Natural killer cell (primary cell): ENCODE measurements at places on chromosomes 3 and 15. TPM values are rescaled to one million over a fixed set of nuclear protein-coding genes. Genes with fewer than 3 reads are reported as not detected.
A peak's percentile ranks its signal among the peaks of the same experiment; 100 is the strongest.

The ACP3 gene
- 0.75 TPM for total RNA-seq

The PLSCR4 gene
- 0.11 TPM for total RNA-seq

GRCh38 chr15:97761110-97761509 lies 199.4 kb upstream of the ARRDC4 start:
- DNase-seq: no peak

DNA sequence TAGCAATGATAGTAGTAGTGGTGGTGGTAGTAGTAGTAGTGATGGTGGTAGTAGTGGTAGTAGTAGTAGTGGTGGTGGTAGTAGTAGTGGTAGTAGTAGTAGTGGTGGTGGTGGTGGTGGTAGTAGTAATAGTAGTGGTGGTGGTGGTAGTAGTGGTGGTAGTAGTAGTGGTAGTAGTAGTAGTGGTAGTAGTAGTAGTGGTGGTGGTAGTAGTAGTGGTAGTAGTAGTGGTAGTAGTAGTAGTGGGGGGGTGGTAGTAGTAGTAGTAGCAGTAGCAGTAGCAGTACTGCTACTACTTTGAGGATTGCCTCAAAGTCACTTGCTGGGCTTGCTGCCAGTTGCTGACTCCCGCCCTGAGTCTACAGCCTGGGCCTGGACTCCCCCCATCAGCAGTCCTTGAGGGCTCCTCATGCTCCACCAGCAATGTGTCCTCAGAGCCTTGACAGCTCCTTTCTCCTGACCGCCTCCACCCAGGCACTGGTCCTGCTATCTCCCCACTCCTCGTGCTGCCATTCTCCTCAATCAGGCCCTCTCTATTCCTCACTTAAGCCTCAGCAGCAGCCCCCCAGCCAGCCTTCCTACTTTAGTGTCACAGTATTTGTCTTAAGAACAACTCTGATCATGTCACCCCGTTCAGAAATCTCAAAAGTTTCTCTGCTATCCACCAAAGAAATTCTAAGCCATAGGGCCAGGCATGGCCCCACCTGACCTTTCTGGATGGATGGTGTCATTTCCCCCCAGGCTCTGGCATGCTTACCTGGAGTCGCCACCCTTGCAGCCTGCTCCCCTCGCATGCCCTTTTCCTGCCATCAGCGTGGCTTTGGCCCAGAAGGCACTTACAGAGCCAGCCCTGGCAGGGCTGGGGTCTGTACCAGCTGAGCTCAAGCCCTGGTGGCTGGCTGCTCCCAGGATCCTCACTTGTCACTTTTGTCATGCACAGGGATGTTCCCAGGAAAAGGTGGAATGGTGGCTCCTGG lies 45.6 kb downstream of the DLEC1 start:
- DNase-seq: peak; percentile 28

- no peak for DNase-seq
These were observed 118.2 kb downstream of the ECT2 start for GRCh38 chr3:172868582-172869200.

GRCh38 chr3:122392868-122393844 lies 9.2 kb downstream of the FAM162A start:
- DNase-seq: peak; percentile 69

GRCh38 chr15:60544581-60545264 lies 65.8 kb upstream of the ICE2 start:
- no peak for DNase-seq

DNA sequence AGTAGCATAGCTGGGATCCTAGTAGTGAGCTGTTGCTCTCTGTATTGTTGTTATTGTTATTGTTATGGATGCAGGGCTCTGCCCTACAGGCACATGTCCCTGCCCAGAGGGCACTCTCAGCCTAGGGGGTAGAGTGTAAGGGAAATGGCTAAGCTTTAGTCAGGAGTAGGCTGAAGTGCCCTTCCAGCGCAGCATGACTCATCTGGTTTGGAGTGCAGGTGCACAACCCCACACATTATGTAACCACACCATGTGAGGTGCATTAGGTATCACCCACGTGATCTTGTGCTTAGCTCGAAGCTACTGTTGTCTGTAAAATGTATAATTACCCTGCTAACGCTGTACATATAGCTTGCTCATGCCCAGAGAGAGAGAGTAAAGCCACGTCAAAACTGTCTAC lies 48.3 kb upstream of the TIPARP start:
- no peak for DNase-seq

- DNase-seq: no peak
These were observed 445.2 kb downstream of the SQOR start for GRCh38 chr15:46080016-46080415.

GRCh38 chr3:18439281-18439680 lies 14.1 kb upstream of the SATB1 start:
- no peak for DNase-seq

- no peak for DNase-seq
These were observed 15.4 kb downstream of the SH3BP5 start for GRCh38 chr3:15316998-15317435.

The WDR72 gene
- total RNA-seq: not detected

DNA sequence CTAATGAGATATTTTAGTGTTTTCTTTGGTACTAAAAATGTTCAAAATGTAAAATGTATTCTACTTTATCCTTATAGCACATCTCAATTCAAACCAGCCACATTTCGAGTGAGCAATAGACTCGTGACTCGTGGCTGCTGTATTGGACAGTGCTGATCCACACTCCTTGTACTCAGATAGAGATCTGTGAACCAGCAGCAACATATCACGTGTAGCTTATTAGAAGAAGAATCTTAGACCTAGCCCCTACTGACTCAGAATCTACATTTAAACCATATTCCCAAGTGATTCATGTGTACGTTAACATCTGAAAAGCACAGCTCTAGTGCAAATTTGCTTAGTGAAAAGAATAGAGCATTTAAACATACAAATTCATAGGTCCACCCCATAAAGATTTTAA lies 130.9 kb downstream of the IL1RAP start:
- no peak for DNase-seq

GRCh38 chr3:113275258-113275556 lies 63.9 kb downstream of the BOC start:
- no peak for DNase-seq

The EXD1 gene
- total RNA-seq: not detected

DNA sequence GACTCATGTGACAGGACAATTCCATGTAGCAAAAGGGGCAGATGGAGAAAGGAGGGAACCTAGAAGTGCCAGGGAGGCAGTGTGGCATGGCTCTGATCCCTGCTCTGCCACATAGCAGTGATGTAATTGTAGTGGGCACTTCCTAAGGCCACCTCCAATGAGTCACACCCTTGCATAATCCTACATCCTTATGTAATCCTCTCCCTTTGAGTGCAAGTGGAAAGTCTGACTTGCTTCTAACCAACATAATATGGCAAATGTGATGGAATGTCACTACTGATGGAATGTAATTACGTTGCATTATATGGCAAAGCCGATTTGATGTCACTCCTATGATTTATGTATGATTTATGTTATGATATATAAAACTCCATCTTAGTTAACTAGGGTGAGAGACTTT lies 72.9 kb upstream of the ATP2C1 start:
- DNase-seq: no peak

The CCDC51 gene
- 4.4 TPM for total RNA-seq

GRCh38 chr15:31082771-31083369 lies 18.7 kb downstream of the TRPM1 start:
- DNase-seq: no peak

- no peak for DNase-seq
These were observed 22.3 kb downstream of the PLXNB1 start for GRCh38 chr3:48407542-48408099.

DNA sequence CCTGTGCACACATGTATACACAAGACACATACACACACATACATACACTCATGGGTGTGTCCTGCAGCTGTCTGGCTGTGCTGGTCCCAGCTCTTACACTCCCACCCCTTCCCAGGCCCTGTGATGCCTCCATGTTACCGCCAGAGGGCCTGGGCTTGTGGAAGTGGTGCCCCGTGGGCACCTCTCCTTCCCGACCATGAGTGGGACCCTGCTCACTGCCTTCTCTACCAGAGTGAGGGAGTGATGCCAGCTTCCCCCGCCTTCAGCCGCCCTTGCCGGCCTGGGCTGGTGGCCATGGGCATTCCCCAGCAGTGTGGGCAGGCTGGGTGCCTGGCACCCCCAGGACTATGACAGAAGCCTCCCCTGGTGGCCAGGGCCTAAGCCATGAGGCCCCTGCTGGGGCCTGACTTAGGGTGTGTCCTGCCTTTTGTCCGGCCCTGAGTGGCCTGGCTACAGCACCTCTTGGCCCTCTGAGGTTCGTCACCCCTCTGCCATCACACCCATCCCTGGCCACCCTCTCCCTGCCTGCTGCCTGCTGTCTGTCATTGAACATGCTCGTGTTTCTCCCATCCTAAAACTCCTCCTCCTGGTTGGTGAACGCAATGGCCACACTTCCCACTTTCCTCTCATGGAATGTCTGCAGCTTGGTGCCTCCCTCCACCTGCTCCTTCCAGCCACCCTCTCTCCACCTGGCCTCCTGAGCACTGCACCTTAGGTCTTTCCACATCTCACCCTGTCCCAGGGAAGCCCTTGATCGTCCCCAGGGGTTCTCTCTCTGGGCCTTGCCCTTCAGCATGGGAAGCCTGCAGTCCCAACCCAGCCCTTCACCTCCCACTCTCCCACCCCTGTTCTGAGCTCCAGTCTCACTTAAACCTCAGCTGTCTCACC lies 14.6 kb downstream of the HDAC11 start:
- DNase-seq: peak; percentile 43

The UBAP1L gene
- total RNA-seq: 7.5 TPM

The ATP13A5 gene
- total RNA-seq: not detected
